Retinal pigment epithelial cell (primary cell): ENCODE measurements at places on chromosomes 12 and 14.

- no peak for DNase-seq
Measured at GRCh38 chr14:100383727-100384158, 60.6 kb downstream of the SLC25A47 start.

DNA sequence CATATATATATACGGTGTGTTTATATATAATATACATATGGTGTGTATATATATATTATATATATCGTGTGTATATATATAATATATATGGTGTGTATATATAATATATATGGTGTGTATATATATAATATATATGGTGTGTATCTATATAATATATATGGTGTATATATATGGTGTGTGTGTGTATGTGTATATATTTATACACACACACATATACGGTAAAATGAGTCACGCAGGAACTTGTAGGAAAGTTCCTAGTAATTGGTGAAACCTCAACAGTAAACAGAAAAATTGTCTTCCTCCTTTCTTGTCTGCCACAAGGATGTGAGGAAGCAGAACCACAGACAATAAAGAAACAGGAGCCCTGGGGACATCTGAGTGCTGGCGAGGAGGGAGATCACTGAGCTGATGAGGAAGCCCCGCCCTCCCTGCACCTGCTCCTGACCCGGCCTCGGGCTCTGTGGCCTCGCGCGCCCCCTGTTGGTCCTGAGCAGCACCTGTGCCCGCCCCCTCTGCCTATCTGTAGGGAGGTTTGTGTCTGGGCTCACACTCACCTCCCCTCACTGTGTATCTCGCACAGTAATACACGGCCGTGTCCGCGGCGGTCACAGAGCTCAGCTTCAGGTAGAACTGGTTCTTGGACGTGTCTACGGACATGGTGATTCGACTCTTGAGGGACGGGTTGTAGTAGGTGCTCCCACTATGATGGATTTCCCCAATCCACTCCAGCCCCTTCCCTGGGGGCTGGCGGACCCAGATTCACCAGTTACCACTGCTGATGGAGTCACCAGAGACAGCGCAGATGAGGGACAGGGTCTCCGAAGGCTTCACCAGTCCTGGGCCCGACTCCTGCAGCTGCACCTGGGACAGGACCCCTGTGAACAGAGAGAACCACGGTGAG, 1079.4 kb downstream of the TMEM121 start:
- no peak for DNase-seq

GRCh38 chr14:69658664-69659261, 47.4 kb downstream of the SUSD6 start:
- DNase-seq = no peak

GRCh38 chr14:90664911-90665310, 151.3 kb downstream of the TTC7B start:
- DNase-seq = no peak

DNA sequence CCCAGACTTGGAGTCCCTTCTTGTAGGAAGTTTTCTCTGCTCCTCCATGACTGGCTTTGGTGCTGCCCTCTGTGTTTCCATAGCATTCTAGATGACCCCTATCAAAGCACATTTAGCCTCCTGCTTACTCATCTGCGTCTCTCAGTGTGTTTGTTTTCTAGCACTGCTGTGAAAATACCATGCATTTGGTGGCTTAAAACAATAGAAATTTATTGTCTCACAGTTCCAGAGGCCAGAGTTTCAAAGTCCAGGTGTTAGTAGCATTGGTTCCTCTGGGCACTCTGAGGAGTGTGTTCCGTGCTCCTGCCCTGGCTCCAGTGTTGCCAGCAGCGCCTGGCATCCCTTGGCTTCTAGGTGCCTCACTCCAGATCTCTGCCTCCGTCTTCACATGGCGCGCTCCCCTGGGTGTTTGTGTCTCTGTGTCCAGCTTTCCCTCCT, 86.1 kb downstream of the CACNA1C start:
- DNase-seq = no peak

GRCh38 chr14:70909733-70910614, 2.7 kb downstream of the PCNX1 start:
- DNase-seq = no peak

DNA sequence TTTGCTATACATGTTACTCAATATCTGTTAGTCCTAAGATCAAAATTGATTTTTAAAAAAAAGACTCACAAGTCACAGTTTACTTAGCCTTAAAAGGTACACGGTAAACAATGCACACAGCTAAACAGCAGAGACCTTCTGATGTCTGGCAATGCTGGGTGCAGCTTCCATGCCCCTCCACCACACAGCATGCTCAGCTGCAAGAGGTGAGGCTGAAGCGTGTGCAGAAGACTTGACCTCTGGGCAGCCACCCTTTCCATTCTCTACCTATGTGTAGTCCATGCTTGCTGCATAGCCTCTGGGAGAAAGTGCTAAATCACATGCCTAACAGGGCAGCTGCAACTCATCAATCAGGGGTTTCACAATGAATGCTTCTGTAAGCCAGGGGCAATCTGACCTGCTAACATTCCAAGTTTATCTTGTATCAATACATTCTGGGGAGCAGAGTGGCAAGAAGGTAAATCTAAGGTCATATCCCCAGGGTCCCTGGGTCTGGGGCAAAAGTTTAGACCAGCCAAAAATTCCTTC, 44.5 kb upstream of the AMN1 start:
- DNase-seq = no peak

- DNase-seq = no peak
Measured at GRCh38 chr12:67088401-67089118, 180.6 kb upstream of the CAND1 start.

- DNase-seq = no peak
Measured at GRCh38 chr12:13248964-13249363, 52.4 kb downstream of the EMP1 start.

GRCh38 chr14:61730756-61731373, 31.4 kb upstream of the SNAPC1 start:
- no peak for DNase-seq

GRCh38 chr12:59937148-59937547, 341.3 kb downstream of the SLC16A7 start:
- no peak for DNase-seq

- no peak for DNase-seq
Measured at GRCh38 chr12:90959538-90960139, 4.7 kb upstream of the CCER1 start.

DNA sequence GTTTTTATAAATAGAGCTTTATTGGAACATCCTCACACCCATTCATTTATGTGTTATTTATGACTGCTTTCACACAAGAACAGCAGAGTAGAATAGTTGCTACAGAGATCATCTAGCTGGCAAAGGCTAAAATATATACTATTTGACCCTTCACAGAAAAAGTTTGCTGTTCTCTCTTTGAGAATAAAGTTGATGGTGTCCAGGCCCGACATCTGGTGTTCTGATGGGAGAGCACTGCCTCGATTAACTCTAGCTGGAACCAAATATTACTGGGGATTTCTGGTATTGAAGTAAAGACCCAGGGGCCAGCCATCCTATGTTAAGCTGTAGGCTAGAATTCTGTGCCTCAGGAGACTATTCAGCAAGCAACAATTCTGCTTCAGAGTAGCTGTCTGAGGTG, 21.8 kb downstream of the FAM234B start:
- DNase-seq = no peak

GRCh38 chr12:120200364-120200800, 529 bp downstream of the RPLP0 start:
- DNase-seq = no peak

GRCh38 chr12:11621797-11622423, 27.6 kb upstream of the ETV6 start:
- DNase-seq = no peak

- no peak for DNase-seq
Measured at GRCh38 chr14:71418532-71419245, 511.4 kb downstream of the PCNX1 start.

- no peak for DNase-seq
Measured at GRCh38 chr12:103824845-103825244, 16.2 kb downstream of the NT5DC3 start.
